ENCODE measurements at places on chromosomes 7 and 10. TPM values are rescaled to one million over a fixed set of nuclear protein-coding genes. Genes with fewer than 3 reads are reported as not detected.

The ABCB4 gene
- not detected for total RNA-seq

The CYP26C1 gene
- total RNA-seq: not detected

The HOXA7 gene
- not detected for total RNA-seq

The RHEB gene
- 97.2 TPM for total RNA-seq

The ITIH2 gene
- not detected for total RNA-seq

GRCh38 chr10:114266521-114266920 is 27.5 kb downstream of the VWA2 start:
- DNase-seq: no peak

DNA sequence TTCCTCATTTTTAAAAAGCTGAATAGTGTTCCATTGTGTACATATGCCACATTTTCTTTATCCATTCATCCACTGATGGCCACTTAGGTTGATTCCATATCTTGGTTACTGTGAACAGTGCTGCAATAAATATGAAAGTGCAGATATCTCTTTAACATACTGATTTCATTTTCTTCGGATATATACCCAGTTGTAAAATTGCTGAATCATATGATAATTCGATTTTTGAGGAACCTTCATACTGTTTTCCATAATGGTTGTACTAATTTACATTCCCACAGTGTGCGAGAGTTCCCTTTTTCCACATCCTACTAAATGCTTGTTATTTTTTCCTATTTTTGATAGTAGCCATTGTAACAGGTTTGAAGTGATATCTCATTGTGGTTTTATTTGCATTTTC is 263.2 kb downstream of the STK31 start:
- DNase-seq: no peak

Measured in osteocyte (in vitro differentiated cells).